ENCODE measurements at places on chromosomes 11 and 22. TPM values are rescaled to one million over a fixed set of nuclear protein-coding genes. Genes with fewer than 3 reads are reported as not detected.

DNA sequence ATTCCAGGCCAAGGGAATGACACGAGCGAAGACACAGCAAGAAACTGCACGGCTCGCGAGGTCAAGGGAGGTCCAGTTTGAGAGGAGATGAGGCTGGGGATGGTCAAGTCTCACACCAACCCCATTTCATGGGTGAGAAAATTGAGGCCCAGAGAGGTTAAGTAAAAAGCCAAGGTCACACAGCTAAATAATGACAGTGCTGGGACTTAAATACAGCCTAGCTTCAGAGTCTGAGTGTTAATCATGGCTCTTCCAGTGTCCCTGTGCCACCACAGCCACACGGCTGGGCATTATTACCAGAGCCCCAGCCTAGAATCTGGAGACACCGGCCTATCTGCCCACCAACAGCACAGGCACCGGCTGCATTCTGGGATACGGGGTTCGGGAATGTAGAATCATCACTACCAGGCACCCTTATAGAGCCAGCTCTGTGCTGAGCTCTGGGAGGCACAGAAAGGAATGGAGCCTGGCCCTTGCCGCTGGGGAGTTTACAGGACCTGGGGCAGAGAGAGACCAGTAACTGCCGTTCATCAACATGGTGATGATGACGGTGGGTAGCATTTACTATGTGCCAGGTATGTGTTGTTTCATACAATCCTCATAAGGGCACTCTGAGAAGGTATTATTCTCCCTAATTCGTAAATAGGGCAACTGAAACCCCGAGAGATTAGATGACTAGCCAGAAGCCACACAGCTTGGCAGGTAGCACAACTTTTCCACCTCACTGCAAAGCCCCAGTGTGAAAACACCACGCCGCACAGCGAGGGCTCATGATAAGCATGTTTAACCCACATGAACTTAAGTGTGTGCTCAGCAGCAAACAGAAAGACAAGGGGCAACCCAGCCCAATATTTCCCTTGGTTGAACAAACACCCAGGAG, 51.8 kb downstream of the CD6 start:
- peaks cover 52% of the 10 kb centered on the region for H3K27me3 ChIP-seq
- H3K4me3 ChIP-seq: no peak overlapping the region
- H3K36me3 ChIP-seq: no peaks in the 10 kb centered on the region
- no peak for DNase-seq

- peaks cover 2% of the 10 kb centered on the region for H3K27me3 ChIP-seq
- H3K4me1 ChIP-seq: peaks cover 11% of the 10 kb centered on the region
- no peak overlapping the region for H3K4me3 ChIP-seq
- H3K27ac ChIP-seq: no peak overlapping the region
Measured at GRCh38 chr11:60987577-60988277, 16.2 kb downstream of the CD6 start.

- H3K27me3 ChIP-seq: no peaks in the 10 kb centered on the region
- H3K4me1 ChIP-seq: peaks cover 6% of the 10 kb centered on the region
- H3K36me3 ChIP-seq: no peaks in the 10 kb centered on the region
- no peak overlapping the region for H3K27ac ChIP-seq
- H3K4me3 ChIP-seq: no peak overlapping the region
Measured at GRCh38 chr11:106381895-106382294, 304.4 kb downstream of the AASDHPPT start.

GRCh38 chr11:87156970-87157369, 119.2 kb downstream of the TMEM135 start:
- no peaks in the 10 kb centered on the region for H3K36me3 ChIP-seq
- no peak for DNase-seq
- no peak overlapping the region for H3K4me3 ChIP-seq
- H3K27me3 ChIP-seq: no peaks in the 10 kb centered on the region
- no peaks in the 10 kb centered on the region for H3K4me1 ChIP-seq

- H3K36me3 ChIP-seq: no peaks in the 10 kb centered on the region
- no peak overlapping the region for H3K4me3 ChIP-seq
- peaks cover 18% of the 10 kb centered on the region for H3K4me1 ChIP-seq
Measured at GRCh38 chr11:122628810-122629555, 26.5 kb upstream of the UBASH3B start.

The PKP3 gene
- 177 TPM for total RNA-seq

- no peak overlapping the region for H3K27ac ChIP-seq
- no peaks in the 10 kb centered on the region for H3K36me3 ChIP-seq
- H3K27me3 ChIP-seq: no peaks in the 10 kb centered on the region
- no peaks in the 10 kb centered on the region for H3K4me1 ChIP-seq
Measured at GRCh38 chr11:104120493-104121137, 43.3 kb downstream of the PDGFD start.

- H3K4me1 ChIP-seq: no peaks in the 10 kb centered on the region
- no peak for DNase-seq
- no peaks in the 10 kb centered on the region for H3K36me3 ChIP-seq
- no peak overlapping the region for H3K4me3 ChIP-seq
- peaks cover 7% of the 10 kb centered on the region for H3K27me3 ChIP-seq
- H3K27ac ChIP-seq: no peak overlapping the region
Measured at GRCh38 chr11:1921574-1922141, 2.2 kb downstream of the TNNT3 start.

- H3K36me3 ChIP-seq: peaks cover 31% of the 10 kb centered on the region
- no peak overlapping the region for H3K4me3 ChIP-seq
- H3K27ac ChIP-seq: no peak overlapping the region
- H3K4me1 ChIP-seq: no peaks in the 10 kb centered on the region
- no peaks in the 10 kb centered on the region for H3K27me3 ChIP-seq
- DNase-seq: no peak
Measured at GRCh38 chr11:68938088-68938487, 34.4 kb downstream of the IGHMBP2 start.

- H3K4me1 ChIP-seq: no peaks in the 10 kb centered on the region
- H3K4me3 ChIP-seq: no peak overlapping the region
- H3K27me3 ChIP-seq: no peaks in the 10 kb centered on the region
- H3K36me3 ChIP-seq: peaks cover 87% of the 10 kb centered on the region
- peak; percentile 58 for DNase-seq
Measured at GRCh38 chr11:77619576-77620198, 17.9 kb downstream of the CLNS1A start.

- no peaks in the 10 kb centered on the region for H3K4me1 ChIP-seq
- peaks cover 43% of the 10 kb centered on the region for H3K27me3 ChIP-seq
- H3K36me3 ChIP-seq: no peaks in the 10 kb centered on the region
- no peak overlapping the region for H3K27ac ChIP-seq
Measured at GRCh38 chr11:84720706-84721402, 906.3 kb downstream of the DLG2 start.

DNA sequence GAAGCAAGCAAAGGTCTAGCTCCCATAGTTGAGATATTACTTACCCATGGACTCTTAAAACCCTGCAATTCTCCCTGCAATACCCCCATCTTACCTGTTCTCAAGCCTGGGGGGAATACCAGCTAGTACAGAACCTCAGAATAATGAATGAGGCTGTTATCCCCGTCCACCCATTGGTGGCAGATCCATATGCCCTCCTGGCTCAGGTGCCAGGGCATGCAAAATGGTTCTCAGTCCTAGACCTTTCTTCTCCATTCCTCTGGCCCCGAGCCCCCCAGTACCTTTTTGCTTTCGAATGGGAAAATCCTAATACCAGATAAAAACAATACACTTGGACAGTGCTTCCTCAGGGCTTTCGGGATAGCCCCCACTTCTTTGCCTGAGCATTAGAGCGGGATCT, 86.4 kb downstream of the PIWIL4 start:
- H3K27ac ChIP-seq: no peak overlapping the region
- no peak for DNase-seq
- H3K4me3 ChIP-seq: no peak overlapping the region
- H3K4me1 ChIP-seq: peaks cover 10% of the 10 kb centered on the region
- no peaks in the 10 kb centered on the region for H3K27me3 ChIP-seq

The MPEG1 gene
- total RNA-seq: not detected

The GGTLC3 gene
- not detected for total RNA-seq

GRCh38 chr11:19975414-19975990, 184.8 kb downstream of the DBX1 start:
- H3K27me3 ChIP-seq: no peaks in the 10 kb centered on the region
- DNase-seq: no peak
- peaks cover 22% of the 10 kb centered on the region for H3K36me3 ChIP-seq
- no peak overlapping the region for H3K4me3 ChIP-seq

The GALR3 gene
- total RNA-seq: 0.27 TPM

- peak; percentile 9 for DNase-seq
- H3K27ac ChIP-seq: no peak overlapping the region
- H3K27me3 ChIP-seq: peaks cover 35% of the 10 kb centered on the region
- H3K4me3 ChIP-seq: no peak overlapping the region
- H3K36me3 ChIP-seq: no peaks in the 10 kb centered on the region
Measured at GRCh38 chr11:86861810-86862209, 61.5 kb downstream of the PRSS23 start.

- peaks cover 6% of the 10 kb centered on the region for H3K4me1 ChIP-seq
- no peak overlapping the region for H3K27ac ChIP-seq
- H3K27me3 ChIP-seq: no peaks in the 10 kb centered on the region
- no peaks in the 10 kb centered on the region for H3K36me3 ChIP-seq
- H3K4me3 ChIP-seq: no peak overlapping the region
Measured at GRCh38 chr11:118938491-118939403, 13.0 kb upstream of the BCL9L start.

The THAP12 gene
- total RNA-seq: 52.5 TPM

The PVALB gene
- total RNA-seq: not detected

DNA sequence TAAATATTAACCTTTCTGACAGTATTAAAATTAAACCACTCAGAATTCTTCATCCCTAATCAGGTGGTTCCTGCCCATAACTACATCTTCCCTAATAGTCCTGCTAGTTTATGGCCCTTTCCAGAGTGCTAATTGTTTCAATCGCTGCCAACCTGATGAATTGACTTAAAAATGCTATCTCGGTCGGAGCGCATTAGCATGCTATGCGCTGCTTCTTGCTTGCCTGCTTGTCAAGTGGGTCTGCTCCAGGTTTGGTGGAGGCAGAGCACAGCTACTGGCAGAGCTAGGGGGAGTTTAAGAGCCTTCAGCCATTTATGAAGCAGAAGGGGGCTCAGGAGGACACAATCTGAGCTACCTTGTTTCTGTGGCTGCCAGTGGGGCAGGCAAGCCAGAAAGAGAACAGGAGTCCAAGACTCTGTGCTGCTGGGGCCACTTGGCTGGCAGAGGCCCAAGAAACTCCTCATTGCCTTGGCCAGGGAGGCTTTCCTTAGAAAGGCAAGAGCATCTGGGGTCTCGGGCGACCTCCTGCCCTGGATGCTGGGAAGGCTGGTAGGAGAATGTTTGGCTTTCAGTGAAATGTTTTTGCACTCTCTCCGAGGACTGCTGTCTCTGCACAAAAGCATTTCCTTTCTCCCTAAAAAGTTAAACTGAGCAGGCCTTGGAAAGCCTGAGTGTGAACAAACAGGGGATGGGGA, 62.1 kb upstream of the PHOX2A start:
- no peaks in the 10 kb centered on the region for H3K27me3 ChIP-seq
- no peak for DNase-seq
- H3K36me3 ChIP-seq: peaks cover 10% of the 10 kb centered on the region
- H3K4me1 ChIP-seq: no peaks in the 10 kb centered on the region

- no peaks in the 10 kb centered on the region for H3K27me3 ChIP-seq
- no peak overlapping the region for H3K4me3 ChIP-seq
- no peaks in the 10 kb centered on the region for H3K36me3 ChIP-seq
- H3K27ac ChIP-seq: no peak overlapping the region
- peak; percentile 2 for DNase-seq
Measured at GRCh38 chr22:35205961-35206360, 51.3 kb upstream of the HMGXB4 start.

DNA sequence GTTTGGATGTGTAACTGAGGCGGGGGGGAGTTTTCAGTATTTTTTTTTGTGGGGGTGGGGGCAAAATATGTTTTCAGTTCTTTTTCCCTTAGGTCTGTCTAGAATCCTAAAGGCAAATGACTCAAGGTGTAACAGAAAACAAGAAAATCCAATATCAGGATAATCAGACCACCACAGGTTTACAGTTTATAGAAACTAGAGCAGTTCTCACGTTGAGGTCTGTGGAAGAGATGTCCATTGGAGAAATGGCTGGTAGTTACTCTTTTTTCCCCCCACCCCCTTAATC, 2.3 kb downstream of the MALAT1 start:
- H3K4me3 ChIP-seq: no peak overlapping the region
- H3K27me3 ChIP-seq: no peaks in the 10 kb centered on the region
- peaks cover 9% of the 10 kb centered on the region for H3K4me1 ChIP-seq
- H3K27ac ChIP-seq: no peak overlapping the region

DNA sequence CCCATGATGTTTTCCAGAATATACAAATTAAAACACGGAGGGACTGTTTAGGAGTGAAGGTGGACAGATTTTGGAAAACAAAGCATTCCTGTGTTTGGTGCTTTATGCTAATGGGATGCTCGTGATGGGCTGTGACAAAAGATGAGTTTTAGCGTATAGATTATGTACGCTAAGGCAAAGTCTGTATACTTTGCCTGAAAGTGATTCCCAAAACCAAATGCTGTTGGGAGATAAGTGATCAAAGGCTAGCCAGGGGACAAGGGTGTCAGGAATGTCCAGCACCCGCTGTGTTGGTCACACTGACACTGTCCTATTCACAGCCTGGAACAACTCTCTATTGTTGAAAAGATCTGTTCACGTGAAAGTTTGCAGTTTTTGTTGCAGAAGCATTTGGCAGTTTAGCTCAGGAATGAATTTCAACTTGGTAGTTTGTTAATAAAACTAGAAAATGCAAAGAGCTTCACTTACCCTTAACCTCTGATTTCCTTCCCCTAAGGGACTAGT, 1.5 kb downstream of the JAM3 start:
- H3K4me1 ChIP-seq: no peaks in the 10 kb centered on the region
- H3K27me3 ChIP-seq: peaks cover 53% of the 10 kb centered on the region
- H3K36me3 ChIP-seq: no peaks in the 10 kb centered on the region
- no peak for DNase-seq

GRCh38 chr22:17112491-17113042, 8.6 kb downstream of the TMEM121B start:
- DNase-seq: no peak
- no peak overlapping the region for H3K27ac ChIP-seq
- peaks cover 14% of the 10 kb centered on the region for H3K36me3 ChIP-seq
- no peak overlapping the region for H3K4me3 ChIP-seq

DNA sequence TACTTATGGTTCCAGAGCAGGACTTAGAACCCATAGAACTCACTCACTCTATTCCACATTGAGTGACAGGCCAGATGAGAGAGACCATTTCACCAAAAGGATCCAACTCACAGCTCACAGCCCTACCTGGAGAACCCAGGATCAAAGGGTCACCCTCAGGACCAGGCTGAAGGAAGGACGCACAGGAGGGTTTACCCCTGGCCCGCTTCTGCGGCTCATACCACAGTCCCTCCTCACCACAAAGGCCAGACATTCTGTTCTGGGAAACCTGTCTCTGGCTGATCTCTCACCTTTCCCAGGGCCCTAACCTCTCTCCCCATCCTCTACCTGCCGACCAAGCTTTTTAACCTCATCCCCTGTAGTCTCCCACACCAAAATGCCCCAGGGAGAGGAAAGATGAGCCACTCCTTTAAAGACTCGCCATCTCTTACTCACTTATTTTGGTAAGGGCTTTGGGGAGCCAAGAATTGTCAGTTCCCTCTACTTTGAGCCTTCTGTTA, 4.7 kb downstream of the FOSL1 start:
- H3K27me3 ChIP-seq: no peaks in the 10 kb centered on the region
- peaks cover 35% of the 10 kb centered on the region for H3K4me1 ChIP-seq
- H3K27ac ChIP-seq: peak overlapping the region; percentile 89
- H3K4me3 ChIP-seq: no peak overlapping the region
- H3K36me3 ChIP-seq: peaks cover 63% of the 10 kb centered on the region
- no peak for DNase-seq

Data from MCF 10A (cell line).